ENCODE measurements at places on chromosomes 2 and 18. TPM values are rescaled to one million over a fixed set of nuclear protein-coding genes. Genes with fewer than 3 reads are reported as not detected.

IL1RL1 gene
- 10.6 TPM for total RNA-seq

GRCh38 chr2:108633409-108633808 lies 85.9 kb upstream of the RANBP2 start:
- no peak for DNase-seq

MLPH gene
- 34.6 TPM for total RNA-seq

DNA sequence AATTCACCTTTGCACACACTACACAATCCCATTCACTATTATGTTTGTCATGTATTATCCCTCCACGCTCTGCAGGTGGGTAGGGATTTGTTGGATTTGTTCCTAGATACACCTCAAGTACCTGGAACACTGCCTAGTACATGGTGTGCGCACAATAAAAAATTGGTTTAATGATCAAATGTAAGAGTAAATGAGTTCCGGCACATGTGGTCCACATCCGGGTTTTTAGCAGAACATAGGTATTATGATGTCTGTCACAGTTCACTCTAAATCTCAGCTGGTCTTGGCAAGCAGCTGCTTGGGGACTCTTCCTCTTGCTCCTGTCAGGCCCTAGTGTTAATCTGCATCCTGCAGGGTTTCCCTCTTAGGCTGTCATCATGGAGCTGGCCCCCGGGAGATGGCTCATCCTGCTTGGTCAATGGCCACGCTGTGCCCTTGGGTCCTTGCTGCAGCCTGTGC lies 21.8 kb upstream of the IL1R1 start:
- DNase-seq: no peak

GRCh38 chr18:24991141-24992060 lies 360.6 kb downstream of the ZNF521 start:
- no peak for DNase-seq

DNA sequence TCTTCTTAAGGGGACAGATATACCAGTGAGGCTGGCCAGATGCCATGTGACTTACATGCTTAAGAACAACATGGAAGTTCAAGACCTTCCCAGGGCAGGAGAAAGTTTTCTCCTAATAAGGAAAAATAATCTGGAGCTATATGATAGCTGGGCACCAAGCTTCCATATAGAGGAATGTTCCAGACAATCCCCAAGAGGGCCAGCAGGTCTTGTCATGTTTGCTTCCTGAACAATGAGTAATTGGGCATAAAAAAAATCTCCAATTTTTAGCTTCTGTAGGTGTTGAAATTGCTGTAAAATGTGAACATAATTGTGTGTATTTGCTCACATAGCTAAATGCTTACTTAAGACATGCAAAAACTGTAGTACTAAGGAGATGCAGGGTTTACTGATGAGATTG lies 809.5 kb upstream of the PIK3C3 start:
- no peak for DNase-seq

GRCh38 chr2:62406573-62407043 lies 99.4 kb downstream of the TMEM17 start:
- DNase-seq: no peak

DNA sequence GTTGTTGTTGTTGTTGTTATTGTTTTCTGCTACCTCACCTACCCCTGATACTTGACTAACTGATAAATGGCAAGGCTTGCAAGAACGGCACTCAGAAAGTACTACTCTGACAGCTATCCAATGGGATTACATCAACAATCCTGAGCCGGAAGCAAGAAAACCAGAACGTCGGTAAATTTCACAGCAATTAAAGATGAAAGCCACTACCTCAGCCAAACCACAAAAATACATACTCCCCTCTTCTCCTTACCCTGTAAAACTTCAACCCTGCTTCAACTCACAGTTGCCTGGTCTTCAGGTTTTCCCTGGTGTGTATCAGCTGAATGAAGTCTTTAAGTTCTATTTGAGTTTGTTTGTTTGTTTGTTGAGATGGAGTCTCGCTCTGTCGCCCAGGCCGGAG lies 293.7 kb upstream of the RND3 start:
- no peak for DNase-seq

CERKL gene
- total RNA-seq: not detected

DNA sequence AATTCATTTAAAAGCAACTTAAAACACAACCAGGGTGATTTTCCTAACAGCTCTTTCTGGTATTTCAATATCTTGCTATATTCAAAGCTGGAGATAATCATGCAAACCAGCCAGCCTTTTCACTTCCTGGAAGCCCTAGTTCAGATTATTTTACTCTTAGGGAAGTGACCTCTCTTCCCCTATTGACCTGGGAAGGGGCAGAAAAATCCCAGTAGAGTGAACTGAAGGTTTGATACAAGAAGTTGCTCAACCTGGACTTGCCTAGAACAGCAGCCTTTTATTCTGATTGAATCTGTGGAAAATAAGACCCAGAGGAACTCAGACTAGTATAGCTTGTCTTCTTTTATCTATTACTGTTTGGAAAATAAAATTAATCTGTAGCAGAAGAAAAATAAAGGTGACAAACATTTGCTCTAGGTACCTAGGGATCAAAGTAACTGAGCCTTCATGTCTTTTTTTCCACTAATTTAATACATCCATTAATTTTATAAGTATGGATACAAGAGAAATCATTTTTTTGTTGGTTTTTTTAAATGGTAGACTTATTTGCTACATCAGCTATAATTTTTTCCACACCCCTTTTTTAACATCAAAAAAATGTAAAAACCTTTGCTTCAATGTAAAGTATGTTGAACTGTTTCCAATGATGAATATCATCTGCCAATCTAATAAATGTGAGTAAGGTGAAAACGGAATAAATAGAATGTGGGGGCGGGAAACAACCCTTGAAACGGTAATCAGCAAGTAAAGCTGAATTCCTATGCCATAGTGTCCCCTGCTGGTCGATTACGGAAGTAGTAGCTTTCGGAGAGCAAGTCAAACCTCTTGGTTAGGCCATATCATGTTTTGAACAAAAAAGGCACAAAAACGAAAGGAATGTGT lies 629.9 kb downstream of the NRXN1 start:
- no peak for DNase-seq

CYP26B1 gene
- 6.9 TPM for total RNA-seq

GRCh38 chr2:190318931-190319554 lies 583 bp downstream of the HIBCH start:
- no peak for DNase-seq

DNA sequence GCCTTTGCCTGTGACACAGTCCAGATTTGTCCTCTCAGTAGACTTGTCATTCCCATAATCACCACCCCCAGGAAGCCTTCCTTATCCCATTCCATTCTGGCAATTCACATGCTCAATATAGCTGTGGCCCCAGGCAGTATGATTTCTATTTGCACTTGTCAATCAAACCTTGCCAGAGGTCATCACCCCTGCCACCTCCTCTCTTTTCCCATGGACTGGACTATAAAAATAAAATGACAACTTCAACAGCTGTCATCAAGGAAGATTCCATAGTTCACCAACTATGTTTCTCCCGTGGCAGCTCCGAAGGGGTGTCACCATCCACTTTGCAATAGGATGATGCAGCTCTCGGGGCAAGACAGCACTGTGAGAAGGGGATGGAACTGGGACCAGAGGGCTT lies 255.7 kb downstream of the CELF4 start:
- no peak for DNase-seq

DNA sequence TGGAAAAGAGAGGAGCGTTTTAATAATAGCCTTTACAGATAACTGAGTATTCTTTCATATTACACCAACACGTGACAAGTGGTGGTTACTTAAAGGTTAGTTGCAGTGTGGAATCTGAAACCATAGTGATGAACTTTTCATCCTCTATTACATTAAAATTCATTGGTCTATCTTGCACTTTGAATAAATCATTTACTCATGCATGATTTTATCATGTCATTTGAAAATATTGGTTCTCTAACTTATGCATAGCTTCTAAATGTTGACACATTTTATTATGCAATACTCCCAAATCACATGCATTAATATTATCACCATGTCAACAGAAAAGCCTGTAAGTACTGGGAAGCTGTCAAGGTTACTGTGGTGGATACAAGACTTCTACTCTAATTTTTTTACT lies 1432.2 kb downstream of the LRP1B start:
- DNase-seq: no peak

DNA sequence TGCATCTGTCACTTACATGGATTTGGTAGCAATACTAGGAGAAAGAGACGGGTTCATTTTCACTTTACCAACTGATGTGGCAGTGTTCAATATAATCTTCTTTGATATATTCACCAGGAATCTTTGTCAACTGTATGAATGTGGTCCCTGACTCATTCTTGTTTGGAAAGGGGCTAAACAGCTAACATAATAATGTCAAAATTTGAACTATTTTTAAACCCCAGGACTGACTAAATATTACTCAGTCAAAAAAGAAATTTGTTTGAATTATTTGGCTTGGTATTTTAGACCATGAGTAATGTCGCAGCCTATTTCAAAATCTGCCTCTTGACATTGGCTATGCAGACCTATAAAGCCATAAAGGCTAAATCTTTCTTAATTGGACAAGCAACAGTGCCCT lies 413.7 kb upstream of the RGPD4 start:
- no peak for DNase-seq

DNA sequence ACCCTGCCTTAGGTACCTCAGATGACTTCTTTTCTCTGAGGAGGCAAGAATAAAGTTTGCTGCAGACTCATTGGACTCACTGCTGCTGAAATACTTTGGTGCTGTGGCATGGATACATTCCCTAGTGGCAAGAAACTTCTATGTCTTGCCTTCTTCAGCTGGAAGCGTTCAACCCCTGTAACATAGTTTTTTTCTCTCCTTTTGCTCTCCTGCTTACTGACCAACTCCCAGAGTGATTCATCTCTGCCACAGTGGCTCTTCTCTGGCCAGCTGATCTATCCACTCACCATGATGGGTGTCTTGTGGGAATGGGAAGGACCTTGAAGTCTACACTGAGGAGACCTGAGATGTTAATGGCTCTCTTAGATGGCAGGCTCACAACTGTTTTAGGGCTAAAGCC lies 309.3 kb upstream of the LRRTM4 start:
- DNase-seq: no peak

DNA sequence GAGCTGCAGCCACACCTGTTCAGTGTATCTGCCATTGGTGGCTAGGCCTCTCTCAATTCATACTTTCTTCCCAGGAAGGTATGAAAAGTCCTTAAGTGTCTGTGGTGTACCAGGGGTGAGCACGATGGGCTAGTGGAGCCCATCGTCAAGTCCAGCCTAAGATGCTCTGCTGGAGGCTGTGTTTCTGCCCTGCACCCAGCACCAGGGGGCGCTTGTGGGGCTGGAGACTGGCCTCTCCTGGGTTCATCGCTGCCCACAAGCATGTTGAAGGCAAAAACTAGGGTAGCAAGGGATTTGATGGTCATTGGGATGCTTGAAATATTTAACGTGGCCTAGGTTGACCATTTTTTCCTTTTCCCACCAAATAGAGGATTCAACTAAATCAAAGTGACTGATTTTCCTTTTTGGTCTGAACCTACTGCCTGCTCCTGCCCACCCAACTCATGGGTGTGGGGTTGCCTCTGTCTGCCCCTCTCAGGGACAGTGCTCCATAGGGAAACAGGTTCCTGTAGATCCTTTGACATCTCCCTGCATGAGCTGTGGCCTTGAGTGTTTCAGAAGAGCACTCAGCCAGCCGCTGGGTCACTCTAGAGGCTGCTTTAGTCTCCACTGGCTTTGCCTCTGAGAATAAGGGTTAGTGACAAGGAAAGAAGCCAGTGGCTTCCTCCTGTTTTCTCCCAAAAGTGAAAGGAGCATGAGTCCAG lies 59.0 kb downstream of the TPGS2 start:
- no peak for DNase-seq

DNA sequence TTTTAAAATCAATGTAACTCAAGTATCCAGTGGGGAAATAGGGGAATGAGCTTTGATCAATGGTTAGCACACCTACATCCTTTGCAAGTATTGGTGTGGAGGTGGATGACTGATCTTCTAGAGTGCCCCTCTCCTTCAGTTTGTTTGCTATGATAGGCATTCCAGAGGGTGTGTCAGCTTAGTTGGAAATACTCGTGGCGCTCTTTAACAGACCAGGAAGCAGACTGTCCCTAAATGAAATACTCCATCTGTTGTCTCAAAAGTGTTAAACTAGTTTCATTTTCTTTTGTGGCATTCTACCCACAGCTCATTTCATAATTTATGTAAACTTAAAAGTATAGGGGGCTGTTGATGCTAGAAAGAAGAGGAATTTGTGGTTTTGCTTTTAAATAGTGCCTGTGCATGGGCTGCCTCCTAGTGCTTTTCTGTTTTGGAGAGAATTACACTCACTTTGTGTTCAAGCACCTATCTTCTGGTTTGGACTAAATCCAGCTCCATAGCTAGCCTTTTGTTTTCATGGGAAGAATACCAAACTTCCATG lies 66.2 kb downstream of the STAT1 start:
- no peak for DNase-seq

DNA sequence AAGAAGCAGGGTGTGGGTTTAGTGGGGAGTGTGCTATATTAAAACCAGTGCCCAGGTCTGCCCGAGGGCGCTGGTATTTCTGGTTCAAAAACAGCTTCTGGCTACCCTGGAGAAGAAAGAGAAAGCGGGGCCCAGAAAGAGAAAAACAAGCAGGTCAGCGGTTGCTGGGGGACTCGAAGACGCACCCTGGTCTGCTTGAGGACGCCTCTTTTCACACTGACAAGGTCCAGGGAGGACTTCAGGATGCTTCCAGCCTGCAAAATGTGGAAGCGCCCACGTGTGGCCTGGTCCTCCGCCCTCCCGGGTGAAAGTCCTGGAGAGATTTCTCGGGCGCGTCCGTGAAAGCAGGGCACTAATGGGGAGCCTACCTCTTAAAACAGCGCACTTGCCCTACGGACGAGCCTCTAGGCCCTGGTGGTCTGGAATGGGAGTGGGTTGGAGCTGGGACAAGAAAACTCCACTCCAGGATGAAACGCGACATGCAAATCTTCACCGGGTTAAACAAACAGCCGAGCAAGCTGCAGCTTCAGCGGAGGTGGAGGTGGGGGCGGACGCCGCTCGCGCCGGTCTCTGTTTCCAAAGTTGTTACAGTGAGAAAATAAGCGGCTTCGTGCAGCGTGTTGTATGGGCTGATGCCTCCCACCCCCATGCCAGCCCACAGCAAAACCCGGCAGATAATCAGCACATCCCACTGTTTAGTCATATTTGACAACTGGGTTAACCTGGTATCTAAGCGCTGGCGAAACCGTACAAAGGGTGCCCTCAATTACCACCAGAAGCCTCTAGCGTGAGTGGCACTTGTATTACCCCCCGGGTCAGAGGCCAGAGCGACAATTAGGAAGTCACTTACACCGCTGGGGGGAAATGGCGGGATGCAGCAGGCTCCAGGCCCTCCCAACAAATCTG lies 1.1 kb upstream of the SP9 start:
- DNase-seq: no peak

- DNase-seq: no peak
Observed at GRCh38 chr2:73899801-73900336, 7.1 kb downstream of the ACTG2 start.

GRCh38 chr2:158507141-158507540 lies 50.4 kb downstream of the PKP4 start:
- no peak for DNase-seq

CTNNA2 gene
- 2.9 TPM for total RNA-seq

GPR39 gene
- not detected for total RNA-seq

C1QL2 gene
- not detected for total RNA-seq

DPP10 gene
- not detected for total RNA-seq

EMILIN2 gene
- total RNA-seq: 26.8 TPM

Measured in vagina (tissue), 2 donors.